Activated B cell treated with CpG ODN at 0.5 μM for 24 hours (primary cell): ENCODE measurements at places on chromosomes 7 and 10. TPM values are rescaled to one million over a fixed set of nuclear protein-coding genes. Genes with fewer than 3 reads are reported as not detected.

NAT16 gene
- not detected in 2 replicates for total RNA-seq

ECHDC3 gene
- total RNA-seq: 10.1 and 12.5 TPM in 2 replicates

FKBP6 gene
- not detected in 2 replicates for total RNA-seq

TMEM184A gene
- total RNA-seq: not detected in 2 replicates

DNA sequence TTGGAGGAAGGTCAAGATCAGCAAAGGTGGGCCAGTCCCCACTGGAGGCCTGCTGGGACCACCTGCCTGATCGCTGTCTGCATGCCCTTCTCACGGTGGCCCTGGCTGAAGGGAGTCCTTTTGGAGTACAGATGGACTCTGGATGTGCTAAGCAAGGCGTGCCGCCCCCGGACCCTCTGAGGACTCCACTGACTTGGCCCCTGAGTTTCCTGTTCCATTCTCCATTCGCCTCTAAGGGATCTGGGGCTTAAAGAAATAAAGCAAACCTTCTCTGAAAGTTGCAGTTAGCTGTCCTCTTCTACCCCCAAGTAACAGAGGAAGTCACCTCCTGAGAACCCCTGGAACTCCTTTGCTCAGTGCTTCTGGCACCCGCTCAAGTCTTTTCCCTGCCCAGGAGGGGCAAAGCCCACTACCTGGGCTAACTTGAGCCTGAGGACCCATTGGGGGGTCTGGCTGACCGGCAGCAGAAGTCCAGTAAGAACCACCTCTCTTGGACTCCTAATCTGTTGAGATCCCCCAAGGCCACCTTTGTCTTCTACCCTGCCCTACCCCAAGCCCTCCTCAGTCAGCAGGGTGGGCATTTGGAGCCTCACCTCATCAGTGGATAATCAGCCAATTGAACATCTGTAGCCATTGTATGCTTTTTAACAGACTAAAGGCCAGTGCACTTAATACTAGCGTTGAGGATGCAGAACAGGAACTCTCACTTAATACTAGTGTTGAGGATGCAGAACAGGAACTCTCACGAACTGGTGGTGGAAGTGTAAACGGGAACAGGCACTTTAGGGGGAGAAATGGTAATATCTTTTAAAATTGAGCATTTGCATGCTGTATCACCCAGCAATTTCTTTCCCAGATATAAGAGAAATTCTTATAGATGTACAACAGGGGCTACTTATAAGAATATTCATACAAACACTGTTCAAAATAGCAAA, 2.2 kb downstream of the TBATA start:
- no peak for DNase-seq

DNA sequence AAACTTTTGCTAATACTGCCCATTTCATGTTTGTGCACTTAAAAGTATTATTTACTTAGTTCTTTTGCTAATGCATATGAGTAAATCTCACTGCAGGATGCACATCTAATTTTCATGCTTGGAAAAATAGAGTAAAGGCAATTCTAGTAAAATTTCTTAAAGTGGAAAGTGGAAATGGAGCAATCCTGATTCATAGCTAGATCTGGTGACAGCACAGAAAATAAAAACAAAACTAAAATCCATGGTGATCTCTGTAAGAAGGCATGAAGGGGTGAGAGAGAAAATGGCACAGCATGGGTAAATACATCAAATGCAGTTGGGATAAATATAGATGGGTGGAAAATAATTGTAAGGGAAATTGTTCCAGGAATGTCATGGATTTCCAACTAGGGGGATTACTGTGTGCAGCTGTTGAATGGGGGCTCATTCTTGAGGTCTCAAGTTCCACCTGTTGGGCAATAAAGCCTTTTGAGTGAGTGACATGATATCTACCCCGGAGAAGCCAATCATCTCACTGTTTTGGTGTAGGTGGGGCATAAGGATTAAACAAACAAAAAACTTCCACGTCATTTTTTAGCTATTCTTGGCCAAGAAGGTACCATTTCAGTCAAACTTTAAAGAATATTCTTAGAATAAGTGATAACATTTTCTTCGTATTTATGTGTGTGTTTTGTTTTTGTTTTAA, 1.7 kb upstream of the MCU start:
- DNase-seq: no peak

- DNase-seq: no peak
Measured at GRCh38 chr7:55366461-55367070, 1.4 kb downstream of the LANCL2 start.

DNA sequence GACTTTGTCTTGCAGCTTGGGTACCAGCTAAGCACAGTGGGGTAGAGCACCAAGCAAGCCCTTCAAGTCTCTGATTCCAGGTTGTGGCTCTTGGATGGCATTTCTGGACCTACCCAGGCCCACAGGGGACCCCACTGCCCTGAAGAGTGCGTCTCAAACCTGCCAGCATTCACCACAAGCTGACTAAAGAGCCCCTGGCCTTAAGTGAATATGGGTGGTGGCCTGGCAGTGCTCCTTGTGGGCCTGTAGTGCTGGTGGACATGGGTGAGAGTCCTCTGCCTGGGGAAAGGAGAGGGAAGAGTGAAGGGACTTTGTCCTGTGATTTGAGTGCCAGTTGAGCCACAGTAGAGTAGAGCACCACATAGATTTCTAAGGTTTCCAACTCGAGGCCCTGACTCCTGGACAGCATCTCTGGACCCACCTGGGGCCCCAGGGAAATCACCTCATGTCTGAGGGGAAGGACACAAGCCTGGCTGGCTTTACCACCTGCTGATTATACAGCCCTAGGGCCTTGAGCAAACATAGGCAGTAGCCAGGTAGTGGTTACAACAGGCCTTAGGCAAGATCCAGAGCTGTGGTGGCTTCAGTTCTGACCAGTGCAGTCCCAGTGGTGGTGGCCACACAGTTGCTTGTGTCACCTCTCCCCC, 23.7 kb downstream of the GSDME start:
- DNase-seq: no peak

- DNase-seq: no peak
Measured at GRCh38 chr10:19579761-19580545, 236.3 kb upstream of the PLXDC2 start.

DNA sequence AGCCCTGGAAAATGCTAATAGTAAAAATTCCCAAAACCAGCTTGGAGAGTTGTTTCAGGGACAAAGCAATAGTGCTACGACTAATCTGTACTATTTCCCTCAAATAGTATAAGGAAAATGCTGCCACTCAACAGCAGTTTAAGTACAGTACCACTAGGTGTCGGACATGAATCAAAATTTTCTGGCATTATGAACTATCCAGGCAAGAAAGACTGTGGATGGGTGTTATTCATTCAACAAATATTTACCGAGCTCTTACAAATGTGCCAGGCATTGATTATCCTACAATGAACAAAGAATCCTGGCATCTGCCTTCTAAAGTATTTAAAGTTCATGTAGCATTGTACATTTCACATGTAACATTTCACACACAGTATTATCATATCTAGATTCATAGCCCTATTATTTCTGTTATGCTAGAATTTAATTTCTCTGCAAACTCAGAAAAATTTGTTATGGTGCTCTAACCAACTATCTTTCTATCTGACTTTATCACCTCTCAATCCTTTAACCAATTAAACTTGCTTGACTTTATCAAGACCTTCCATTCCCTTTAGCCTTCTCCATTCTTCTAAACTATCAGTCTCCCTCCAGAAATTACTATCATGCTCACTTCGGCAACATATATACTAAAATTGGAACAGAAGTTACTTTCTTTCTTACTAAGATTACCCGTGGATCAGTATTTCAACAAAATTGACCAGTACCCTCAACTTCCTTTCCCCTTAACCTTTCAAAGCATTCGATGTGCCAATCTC, 80.6 kb downstream of the ARHGAP21 start:
- no peak for DNase-seq

DNA sequence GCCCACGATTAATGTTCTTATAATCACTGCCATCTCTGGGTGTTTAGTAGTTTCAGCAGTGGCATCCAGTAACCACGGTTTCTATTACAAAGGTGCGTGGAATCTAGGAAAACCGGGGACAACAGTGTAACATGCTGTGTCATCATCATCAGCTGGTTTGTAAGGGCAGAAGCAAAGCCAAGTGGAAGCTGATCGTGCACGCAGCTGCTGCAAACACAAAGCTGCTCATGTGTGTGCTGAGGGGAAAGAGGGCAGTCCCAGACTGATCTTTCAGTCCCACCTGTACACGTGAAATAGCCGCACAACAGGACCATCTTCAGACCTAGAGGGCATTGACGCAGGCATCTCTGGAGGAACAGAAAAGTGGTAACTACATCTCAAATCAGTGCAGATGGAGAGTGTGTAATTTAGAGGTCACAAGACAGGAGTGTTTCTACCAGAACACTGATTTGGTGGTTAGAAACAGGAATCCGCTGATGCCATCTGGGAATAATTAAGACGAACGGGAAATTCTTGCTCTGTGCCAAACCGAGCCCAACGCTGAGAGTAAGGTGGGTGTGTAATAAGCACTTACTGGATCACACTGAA, 13.4 kb downstream of the ANKRD16 start:
- no peak for DNase-seq

- no peak for DNase-seq
Measured at GRCh38 chr7:4745265-4745919, 30.0 kb upstream of the AP5Z1 start.

GRCh38 chr10:69760072-69760471, 41.6 kb upstream of the COL13A1 start:
- DNase-seq: no peak

DNA sequence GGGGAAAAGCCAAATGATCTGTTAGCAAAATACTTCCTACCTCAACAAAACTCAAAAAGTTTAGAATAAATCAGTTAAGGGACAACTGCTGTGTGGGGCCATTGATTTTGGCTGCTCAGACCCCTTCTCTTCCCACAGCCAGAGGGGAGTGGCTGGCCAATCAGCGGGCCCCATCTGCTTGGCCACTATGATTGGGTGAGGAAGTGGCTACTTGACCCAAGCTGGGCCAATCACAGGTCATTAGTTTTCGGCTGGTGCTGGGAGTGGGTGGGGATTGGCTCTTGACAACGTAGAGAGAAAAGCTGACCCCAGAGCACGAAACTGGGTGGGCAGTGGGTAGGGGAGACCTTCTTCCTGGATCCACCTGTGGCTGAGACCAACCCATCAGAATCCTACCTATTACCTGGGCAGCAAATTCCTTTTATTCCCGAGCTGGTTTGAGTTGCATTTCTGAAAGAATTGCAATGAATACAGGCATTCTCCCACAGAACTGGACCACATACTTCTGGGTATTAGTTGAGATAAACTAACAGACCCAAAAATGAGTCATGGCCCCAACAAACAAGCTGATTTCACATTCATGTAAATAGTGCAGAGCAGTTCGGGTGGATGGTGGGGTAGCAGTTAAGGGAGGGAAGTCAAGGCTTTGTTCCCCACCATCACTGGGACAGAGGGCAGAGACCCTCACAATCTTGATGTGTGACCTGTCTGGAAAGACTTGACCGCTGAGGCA, 35.6 kb upstream of the HMX3 start:
- no peak for DNase-seq

- DNase-seq: no peak
Measured at GRCh38 chr7:55133630-55134358, 115.0 kb downstream of the EGFR start.

DNA sequence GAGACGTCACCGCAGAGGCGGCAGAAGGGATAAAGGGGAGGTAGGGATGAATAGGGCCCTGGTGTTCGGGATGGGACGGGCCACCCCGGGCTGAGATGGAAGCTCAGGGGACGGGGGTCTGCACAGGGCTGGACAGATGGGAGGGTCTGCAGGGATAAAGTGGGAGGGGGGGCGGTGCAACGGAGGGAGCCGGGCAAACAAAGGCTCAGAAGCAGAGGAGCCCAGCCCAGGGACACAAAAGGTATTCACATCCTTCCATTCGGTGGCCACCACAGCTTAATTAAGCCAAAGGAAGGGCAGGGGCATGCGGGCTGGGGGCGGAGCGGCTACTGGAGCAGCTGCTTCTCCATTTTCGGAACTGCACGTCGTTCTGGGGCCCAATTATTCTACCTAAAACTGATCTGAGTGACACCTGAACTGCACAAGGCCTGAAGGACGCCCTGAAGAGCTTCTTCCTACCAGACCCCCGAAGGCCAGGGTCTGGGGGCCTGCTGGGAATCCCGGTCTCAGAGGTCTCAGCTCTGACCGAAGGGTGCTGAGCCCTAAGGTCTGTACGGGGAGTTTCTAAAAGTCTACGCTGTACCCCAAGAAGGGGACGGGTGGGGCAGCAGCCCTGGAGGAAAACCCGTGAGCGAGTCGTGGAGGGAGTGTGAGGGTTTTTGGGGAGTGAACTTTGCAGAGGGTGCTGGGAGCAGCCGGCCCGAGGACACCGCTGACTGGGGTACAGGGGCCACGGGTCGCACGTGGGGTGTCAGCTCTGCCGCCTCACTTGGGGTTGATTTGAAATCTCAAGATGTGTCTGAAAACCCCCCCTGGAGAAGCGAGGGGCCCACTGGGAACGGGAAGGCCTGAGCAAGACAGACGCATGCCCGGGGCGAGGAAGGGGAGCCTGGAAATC, 334.8 kb downstream of the DNAJB6 start:
- DNase-seq: no peak

DNA sequence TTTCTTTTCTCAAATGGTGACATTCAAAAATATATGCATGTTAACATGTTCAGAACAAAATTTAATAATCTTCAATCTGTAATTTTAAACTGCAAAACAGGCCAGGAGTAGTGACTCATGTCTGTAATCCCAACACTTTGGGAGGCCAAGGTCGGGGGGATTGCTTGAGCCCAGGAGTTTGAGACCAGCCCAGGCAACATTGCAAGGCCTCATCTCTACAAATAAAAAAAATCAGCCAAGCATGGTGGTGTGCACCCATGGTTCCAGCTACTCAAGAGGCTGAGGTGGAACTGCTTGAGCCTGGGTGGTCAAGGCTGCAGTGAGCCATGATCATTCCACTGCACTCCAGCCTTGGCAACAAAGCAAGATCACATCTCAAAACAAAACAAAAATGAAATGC, 394.3 kb downstream of the PARD3 start:
- DNase-seq: no peak

- no peak for DNase-seq
Measured at GRCh38 chr10:120803972-120804371, 47.2 kb upstream of the WDR11 start.

- DNase-seq: no peak
Measured at GRCh38 chr10:95562341-95562965, 1.3 kb upstream of the SORBS1 start.

DNA sequence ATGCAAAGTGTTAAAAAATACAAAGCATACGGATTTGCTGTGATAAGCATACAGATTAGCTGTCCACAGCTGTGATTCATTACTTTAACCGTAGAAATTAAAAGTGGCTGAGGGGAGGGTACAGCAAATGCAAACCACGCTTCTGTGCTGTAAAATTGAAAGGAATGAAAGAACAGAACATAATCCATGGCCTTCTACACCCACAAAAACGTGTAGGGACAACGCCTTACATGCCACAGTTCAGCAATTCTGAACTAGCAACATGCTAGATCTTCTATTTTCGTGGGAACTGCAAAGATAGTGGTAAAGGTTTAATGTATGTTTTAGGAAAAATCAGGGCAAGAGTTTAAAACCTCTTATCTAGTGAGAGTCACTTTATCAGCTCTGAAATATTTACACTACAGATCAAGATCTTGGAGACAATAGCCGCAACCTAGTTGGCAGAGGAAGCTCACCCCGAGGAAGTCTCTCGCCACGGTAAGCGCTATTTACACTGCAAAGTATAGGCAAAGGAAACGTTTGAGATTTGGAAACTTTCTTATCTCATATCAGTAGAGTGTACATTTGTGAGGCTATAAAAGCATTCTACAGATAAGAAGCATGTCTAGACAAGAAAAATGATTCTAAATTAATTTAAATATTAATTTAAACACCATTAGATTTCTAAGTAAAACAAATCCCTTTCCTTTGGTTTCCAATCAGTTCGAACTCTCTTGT, 193.6 kb downstream of the MLLT10 start:
- DNase-seq: no peak

GRCh38 chr7:48971173-48971572, 46.8 kb downstream of the CDC14C start:
- no peak for DNase-seq

GRCh38 chr7:37208528-37208927, 240.1 kb downstream of the ELMO1 start:
- DNase-seq: no peak
